ENCODE measurements at places on chromosomes 1 and 21. TPM values are rescaled to one million over a fixed set of nuclear protein-coding genes. Genes with fewer than 3 reads are reported as not detected.
A peak's percentile ranks its signal among the peaks of the same experiment; 100 is the strongest.

GCSAML gene
- total RNA-seq, result 0.66 TPM

PLEKHN1 gene
- not detected for total RNA-seq

ZNF695 gene
- not detected for total RNA-seq

FLG2 gene
- total RNA-seq, result not detected

NID1 gene
- 58.0 TPM for total RNA-seq

ITLN2 gene
- not detected for total RNA-seq

ORC1 gene
- total RNA-seq, result not detected

CD1D gene
- total RNA-seq, result 1.8 TPM

SLC45A1 gene
- total RNA-seq, result 1.6 TPM

CFAP107 gene
- total RNA-seq, result not detected

GRCh38 chr21:22889445-22889844 lies 1891.2 kb downstream of the NCAM2 start:
- DNase-seq, result no peak

- peak; percentile 88 for DNase-seq
Measured at GRCh38 chr1:201649761-201650622, 111.1 kb downstream of the NAV1 start.

DNA sequence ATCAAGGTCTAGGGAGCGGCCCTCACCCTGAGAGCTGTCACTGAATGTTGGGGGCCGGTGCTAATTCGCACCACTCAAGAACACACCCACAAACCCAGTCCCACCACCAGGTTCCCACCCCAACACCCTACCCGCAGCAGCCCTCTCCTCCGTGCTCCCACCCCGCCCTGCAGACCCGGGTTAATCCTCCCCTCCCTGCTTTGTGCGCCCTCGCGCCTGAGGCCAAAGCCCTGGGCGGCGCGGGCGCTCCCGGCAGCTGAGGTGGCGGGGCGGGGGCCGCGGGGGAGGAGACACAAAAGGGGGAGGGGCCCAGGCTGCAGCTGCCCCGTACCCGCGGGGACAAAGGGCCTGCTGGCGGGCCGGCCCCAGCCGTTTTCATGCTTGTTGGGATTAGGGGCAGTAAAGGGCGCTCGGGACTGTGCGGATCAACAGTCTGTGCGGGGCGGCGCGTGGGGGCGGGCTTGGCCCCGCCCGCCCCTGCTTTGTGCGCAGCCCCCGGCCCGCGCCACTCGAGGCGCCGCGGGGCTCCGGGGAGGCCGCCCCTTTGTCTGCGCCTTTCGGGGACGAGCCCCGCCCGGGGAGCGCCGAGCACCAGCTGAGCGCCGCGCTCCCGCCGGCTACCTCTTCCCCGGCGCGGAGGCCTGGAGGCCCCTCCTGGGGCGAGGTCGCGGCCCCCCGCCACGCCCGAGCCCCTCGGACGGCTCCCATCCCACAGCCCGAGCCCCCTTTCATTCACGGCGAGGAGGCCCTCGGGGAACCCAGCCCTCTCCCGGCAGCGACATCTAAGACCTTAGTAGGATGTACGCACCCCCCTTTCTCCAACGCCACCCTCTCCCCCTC lies 10.9 kb downstream of the C1orf216 start:
- DNase-seq, result peak; percentile 32

GRCh38 chr1:226722901-226723656 lies 16.0 kb downstream of the ITPKB start:
- DNase-seq, result no peak

DNA sequence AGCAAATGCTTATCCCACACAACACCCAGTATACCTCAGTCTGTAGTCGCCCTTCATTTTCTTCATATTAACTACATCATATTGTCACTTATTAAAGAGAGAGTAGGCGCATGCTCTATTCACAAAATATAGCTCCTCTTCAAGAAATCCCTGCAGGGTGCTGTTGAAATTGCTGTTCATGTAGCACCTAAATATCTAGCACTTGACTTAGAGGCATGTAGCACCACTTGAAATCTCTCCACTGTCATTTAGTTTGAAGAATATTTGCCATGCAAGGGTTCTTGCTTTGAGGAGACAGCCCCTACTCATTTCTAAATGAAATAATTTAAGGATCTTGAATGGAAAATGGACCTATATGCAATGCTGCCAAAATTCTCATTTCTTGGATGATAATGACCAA lies 20.9 kb upstream of the LRRC8B start:
- DNase-seq, result no peak

- DNase-seq, result no peak
Measured at GRCh38 chr1:43368646-43369020, 822 bp upstream of the ELOVL1 start.

DNA sequence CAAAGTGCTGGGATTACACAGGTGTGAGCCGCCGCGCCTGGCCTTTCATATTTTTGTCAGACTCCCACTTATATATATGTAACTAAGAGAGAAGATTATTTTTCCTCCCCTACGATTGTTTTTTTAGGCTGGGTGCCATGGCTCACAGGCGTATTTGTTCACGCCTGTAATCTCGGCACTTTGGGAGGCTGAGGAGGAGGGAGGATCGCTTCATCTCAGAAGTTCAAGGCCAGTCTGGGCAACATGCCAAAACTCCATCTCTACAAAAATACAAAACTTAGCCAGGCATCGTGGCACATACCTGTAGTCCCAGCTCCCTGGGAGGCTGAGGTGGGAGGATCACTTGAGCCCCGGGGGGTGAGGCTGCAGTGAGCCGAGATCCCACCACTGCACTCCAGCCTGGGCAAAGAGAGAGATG lies 23.9 kb upstream of the ITLN2 start:
- peak; percentile 91 for DNase-seq

- no peak for DNase-seq
Measured at GRCh38 chr1:63116016-63116415, 206.4 kb upstream of the FOXD3 start.

DNA sequence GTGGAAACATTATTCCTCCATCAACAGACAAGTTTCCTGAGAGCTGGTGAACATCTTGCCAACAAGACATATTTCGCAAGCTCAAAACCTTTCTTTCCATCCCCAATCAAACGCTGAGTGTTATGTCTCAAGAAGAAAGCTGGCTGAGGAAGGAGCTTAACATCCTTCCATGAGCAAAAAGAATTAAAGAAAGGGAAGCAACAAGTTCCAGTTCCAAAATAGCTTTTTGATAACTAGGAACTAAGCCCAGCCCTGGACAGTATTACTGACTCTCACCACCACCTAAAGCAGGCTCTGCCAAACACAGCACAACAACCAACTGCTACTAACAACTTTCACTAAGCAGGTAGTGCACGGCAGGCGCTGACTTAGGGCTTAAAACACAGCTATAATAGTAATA lies 50.2 kb downstream of the CAPZB start:
- DNase-seq, result no peak

DNA sequence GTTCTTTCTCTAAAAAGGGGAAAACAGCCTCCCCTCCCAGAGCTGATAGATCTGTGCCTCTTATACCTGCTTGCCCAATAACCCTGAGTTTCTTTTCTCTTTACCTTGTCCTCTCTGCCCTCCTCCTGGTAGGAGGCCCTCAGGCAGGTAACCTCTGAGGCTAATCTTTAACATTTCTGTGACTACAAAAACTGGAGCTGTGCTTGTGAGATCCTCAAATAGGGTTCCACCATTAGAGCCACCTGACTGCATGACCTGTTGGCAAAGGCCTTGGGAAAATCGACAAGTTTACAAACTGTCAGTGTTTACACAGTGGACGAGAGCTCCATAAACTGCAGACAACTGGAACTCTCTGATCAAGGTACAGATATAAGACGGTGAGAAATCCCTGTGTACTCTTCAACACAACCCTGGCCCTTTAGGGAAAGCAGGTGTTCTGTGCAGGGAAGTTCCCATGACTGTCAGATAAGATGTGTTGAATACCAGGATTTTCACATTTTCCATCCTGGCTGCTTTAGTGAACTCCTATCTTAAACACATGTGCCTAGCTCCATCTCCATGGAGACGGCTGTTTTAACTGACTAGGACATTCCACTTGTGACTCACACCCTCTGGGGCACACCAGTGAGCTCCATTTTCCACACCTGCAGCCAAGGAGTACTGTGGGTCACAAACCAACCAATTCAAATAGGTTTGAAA lies 38.3 kb downstream of the ECE1 start:
- DNase-seq, result peak; percentile 95

GRCh38 chr1:193676996-193677549 lies 490.7 kb upstream of the B3GALT2 start:
- no peak for DNase-seq

- DNase-seq, result no peak
Measured at GRCh38 chr1:8903410-8903809, 24.9 kb upstream of the ENO1 start.

GRCh38 chr1:9249534-9250410 lies 15.2 kb downstream of the H6PD start:
- peak; percentile 77 for DNase-seq

- DNase-seq, result no peak
Measured at GRCh38 chr1:234231061-234231892, 142.0 kb upstream of the COA6 start.

GRCh38 chr1:155083865-155084721 lies 5.5 kb downstream of the EFNA3 start:
- peak; percentile 54 for DNase-seq

- DNase-seq, result no peak
Measured at GRCh38 chr1:204438628-204439027, 27.0 kb upstream of the PPP1R15B start.

DNA sequence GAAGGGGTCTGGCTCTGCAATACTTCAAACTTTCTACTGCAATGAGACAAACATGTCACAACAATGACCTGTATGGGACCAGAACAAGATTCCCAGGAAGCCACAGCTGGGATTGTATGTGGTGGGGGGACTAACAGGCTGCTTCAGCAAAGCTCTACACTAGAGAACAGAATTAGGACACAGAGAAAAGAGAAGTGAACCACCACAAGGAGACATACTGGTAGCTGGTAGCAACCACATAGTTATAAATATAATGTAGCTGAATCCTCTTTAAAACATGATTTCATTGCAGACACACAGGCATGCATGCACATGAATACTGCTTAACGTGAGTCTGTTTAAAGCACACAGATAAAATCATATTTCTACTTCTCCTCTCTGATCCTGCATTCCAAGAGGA lies 3.5 kb upstream of the ILDR2 start:
- no peak for DNase-seq

GRCh38 chr1:174497478-174497877 lies 49.7 kb downstream of the GPR52 start:
- DNase-seq, result no peak

- no peak for DNase-seq
Measured at GRCh38 chr1:30683699-30684098, 39.7 kb downstream of the MATN1 start.

GRCh38 chr21:31801551-31802219 lies 69.8 kb upstream of the SCAF4 start:
- DNase-seq, result no peak

- DNase-seq, result no peak
Measured at GRCh38 chr1:29803486-29803885, 567.2 kb downstream of the PTPRU start.

- DNase-seq, result no peak
Measured at GRCh38 chr1:117122330-117123025, 929 bp upstream of the TRIM45 start.

GRCh38 chr1:117150316-117150715 lies 28.8 kb upstream of the TRIM45 start:
- DNase-seq, result no peak

GRCh38 chr1:228213917-228214808 lies 6.3 kb downstream of the OBSCN start:
- no peak for DNase-seq

GRCh38 chr1:72018562-72018961 lies 263.8 kb downstream of the NEGR1 start:
- no peak for DNase-seq

DNA sequence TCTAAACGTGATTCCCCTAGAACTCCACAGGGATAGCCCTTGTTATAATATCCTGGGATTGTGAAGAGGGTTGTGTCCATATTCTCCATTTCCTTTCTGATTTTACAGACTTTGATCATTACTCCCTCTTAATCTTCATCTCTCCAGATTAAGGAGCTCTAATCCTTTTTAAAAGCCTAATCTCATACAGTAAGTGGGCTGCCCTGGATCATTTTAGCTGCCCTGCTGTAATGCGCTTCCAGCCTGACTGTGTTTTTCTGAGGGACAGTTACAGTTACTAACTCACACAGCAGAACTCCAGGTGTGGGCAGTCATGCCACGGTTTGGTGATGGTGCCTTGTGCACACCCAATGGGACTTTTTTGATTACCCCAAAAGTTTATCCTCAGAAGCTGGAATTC lies 33.5 kb downstream of the PROX1 start:
- DNase-seq, result no peak

DNA sequence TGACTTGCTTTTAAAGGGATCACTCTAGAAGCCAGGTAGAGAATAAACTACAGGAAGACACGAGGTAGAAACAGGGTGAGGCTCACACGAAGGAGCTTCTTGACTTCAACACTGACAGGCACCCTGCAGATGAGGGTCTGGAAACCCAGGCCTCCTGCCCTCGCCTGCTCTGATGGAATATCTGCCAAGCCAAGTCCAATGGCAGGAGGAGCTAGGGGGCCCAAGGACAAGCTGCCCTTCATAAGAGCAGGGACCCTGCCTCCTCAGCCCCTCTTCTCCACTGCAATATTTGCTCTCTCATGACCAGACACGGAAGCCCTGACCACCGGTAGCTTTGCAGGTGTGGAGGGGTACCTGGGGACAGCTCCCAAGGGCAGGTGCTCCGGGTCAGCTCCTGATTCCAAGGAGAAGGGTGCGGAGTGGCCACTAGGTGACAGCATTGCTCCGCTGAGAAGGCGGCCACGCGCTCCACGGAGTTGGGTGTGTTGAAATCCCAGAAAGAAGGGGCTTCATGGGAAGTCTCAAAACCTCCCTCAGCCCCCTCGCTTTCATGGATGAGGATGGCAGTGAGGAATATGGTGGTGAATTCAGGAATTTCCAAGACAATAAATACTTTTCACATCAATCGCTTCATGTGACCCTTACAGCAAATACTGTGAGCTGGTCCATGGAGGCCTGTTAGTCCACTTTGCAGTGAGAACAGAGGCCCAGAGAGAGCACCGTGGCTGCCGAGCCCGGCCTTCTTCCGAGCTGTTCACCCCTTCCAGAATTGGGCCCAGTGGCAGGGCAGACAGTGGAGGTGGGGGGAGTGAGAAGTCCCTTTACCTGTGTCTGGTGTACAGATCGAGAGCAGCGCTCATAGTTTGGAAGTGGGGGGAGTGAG lies 33.2 kb upstream of the PAX7 start:
- DNase-seq, result peak; percentile 55

DNA sequence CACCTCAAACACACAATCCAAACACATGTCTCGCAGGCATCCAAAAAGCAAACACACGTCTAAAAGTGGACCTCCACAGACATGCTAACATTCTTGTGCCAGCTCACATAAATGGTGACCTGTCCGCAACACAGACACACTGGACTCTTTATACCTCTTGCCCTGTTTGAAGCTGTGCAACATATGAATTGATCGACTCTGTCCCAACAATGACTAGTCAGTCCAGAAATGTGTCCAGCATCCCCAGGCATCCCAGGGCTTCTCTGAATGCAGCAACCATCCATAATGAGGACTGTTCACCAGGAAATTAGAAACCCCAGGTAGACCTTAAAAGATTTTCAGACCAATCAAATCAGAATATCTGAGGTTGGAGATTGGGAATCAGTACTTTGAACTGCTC lies 3.2 kb downstream of the DDR2 start:
- no peak for DNase-seq
